Amygdala (tissue), 56 donors: ENCODE measurements at places on chromosomes 2 and 18.

- no peak for DNase-seq
Observed at GRCh38 chr2:49619804-49620203, 465.5 kb upstream of the FSHR start.

DNA sequence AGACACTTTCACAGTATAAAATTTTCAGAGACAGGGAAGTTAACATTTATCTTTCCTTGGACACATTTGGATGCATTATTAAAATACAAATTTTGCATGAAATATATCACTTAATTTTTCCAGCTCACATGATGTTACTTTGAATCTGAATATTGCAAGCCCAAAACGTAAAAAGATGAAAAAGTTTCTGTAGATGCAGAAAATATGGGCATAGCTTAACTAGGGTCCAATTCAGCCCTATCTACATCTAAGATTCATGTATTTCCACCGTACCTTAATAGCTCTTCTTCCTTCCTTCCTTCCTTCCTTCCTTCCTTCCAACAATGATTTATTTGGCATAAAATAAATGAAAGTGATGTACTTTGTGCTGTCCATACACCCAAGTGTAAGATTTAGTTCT, 1084.6 kb upstream of the TMEFF2 start:
- no peak for DNase-seq

DNA sequence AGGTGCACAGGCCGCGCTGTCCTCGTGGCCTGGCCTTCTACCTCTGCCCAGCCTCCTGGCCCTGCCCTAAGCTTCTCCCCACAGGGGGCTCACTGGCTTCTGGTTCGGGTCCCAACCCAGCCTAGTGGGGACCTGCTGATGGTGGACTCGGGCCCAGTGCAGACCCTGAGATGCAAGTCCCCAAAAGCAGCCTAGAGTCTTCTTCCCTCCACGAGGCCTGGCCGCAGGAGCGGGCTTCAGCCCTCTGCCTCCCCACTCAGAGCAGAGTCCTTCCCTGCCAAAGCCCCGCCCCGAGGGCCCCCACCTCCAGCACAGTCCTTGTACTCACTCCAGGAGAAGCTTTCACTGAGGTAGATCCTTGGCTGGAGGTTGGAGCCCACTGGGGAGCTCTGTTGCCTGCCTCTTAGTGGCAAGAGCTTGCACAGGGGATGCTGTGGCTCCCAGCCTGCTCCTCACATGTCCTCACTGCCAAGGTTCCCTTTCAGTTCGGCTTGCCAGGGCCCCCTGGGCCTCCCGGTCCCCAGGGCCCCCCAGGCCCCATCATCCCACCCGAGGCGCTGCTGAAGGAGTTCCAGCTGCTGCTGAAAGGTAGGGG, 3.6 kb downstream of the ERFE start:
- no peak for DNase-seq

- no peak for DNase-seq
Observed at GRCh38 chr2:234752966-234753365, 198.9 kb upstream of the SH3BP4 start.

DNA sequence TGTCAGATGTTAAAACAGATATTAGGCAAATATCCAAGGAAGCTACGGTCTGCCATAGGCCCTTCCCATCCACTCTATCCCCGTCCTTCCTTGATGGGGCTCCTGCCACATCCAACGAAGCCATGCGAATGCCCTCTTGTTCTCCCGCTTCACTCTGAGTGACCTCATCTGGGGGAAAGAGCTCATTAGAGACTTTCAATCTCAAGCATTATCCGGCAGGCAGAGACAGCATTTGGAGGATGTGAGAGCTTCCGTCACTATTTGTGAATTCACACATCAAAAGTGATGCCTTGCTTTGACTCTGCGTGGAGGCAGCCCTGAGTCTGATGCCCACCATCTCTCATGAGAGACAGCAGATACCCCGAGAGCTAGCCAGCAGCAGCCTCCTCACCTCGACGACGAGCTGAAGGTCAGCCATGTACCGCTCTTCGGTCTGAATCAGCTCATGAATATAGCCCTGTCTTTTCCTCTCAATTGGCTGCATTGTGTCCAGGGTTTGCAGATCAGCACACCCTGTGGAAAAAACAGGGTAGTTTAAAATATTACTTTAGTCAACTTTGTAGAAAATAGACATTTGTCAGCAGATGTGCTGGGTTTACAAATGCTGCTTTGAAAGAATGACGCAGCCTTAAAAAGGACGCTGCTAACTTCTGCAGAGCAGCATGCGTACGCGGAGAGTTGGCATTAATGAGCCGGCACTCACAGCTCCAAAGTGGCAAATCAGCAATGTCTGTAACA, 45.9 kb downstream of the FAM228A start:
- DNase-seq: no peak

GRCh38 chr2:232139171-232139594, 177.7 kb downstream of the DIS3L2 start:
- DNase-seq: no peak

GRCh38 chr2:230636684-230637271, 75.9 kb upstream of the CAB39 start:
- DNase-seq: no peak

GRCh38 chr2:236867441-236868260, 218.0 kb upstream of the COPS8 start:
- no peak for DNase-seq

GRCh38 chr2:8661736-8662135, 20.1 kb upstream of the ID2 start:
- no peak for DNase-seq

- DNase-seq: no peak
Observed at GRCh38 chr2:68663371-68664156, 20.2 kb downstream of the PROKR1 start.

DNA sequence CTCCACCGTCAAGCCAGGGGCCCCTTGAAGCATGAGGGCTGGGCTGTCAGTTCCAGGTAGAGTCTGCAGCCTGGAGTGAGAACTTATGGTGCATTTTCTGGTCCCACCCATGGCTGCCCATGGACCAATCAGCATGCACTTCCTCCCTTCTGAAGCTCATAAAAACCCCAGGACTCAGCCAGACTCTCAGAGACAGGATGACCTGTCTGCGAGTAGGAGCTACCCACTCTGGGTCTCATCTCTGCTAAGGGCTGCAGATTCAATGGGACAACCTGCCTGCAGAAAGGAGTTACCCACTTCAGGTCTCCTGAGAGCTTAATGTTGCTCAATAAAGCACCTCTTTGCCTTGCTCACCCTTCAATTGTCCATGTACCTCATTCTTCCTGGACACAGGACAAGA, 9.4 kb upstream of the DUSP19 start:
- DNase-seq: no peak

DNA sequence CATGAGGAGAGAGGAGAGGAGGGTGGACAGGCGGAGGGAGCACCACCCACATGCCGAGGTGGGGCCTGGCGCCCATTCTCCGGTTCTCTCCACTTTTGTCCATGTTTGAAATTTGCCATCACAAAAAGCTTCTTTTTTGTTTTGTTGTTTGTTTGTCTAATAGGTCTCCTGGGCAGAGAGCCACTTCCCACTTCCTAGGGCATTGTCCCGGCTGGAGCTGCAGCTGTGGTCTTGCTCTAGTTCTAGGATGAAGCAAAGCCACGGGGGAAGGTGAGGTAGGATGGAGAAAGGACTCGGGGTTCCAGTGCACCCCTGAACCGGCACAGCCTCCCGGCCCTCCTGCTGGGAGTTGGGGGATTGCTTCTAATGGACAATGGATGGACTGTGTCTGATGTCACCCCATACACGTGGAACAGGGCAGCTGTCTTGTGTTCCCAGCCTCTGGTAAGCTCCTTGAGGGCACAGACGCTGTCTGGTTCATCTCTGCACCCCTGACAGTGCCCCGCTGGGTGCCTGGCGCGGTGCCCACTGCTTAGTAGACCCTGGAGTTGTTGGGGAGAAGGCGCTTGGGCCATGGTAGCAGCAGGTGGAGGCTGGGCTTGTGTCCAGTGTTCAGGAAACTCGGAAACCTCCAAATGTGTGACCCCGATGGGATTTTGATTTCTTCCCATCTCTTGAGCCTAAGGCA, 278.4 kb downstream of the NDUFA10 start:
- DNase-seq: no peak

- no peak for DNase-seq
Observed at GRCh38 chr2:61410185-61410584, 60.7 kb downstream of the USP34 start.

DNA sequence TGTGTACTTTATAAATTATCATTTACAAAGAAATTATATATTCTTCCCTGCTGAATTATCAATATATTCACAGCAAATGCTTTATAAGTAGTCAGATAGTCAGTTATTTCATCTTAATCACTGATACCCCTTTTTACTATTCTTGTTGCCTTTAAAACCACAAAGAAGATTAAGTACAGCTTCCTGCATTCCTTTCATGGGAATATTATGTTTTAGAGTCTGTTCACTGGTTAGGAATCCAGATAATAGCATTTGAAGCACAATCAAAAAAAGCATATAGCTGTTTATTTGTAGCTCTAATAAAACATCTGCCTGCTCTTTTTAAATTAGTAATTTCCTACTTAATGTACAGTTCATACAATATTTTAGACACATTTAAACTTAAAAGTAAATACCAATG, 508.9 kb downstream of the FBXO15 start:
- no peak for DNase-seq
